ENCODE measurements at places on chromosomes 1 and 21. TPM values are rescaled to one million over a fixed set of nuclear protein-coding genes. Genes with fewer than 3 reads are reported as not detected.

Gene LYPD8
- 0.46 TPM for total RNA-seq

Gene NCAM2
- total RNA-seq = 4.8 TPM

Gene CD101
- not detected for total RNA-seq

- no peak for DNase-seq
Measured at GRCh38 chr21:42763581-42764442, 110.4 kb downstream of the PDE9A start.

- peak; percentile 69 for DNase-seq
Measured at GRCh38 chr21:42463861-42464515, 32.0 kb downstream of the RSPH1 start.

DNA sequence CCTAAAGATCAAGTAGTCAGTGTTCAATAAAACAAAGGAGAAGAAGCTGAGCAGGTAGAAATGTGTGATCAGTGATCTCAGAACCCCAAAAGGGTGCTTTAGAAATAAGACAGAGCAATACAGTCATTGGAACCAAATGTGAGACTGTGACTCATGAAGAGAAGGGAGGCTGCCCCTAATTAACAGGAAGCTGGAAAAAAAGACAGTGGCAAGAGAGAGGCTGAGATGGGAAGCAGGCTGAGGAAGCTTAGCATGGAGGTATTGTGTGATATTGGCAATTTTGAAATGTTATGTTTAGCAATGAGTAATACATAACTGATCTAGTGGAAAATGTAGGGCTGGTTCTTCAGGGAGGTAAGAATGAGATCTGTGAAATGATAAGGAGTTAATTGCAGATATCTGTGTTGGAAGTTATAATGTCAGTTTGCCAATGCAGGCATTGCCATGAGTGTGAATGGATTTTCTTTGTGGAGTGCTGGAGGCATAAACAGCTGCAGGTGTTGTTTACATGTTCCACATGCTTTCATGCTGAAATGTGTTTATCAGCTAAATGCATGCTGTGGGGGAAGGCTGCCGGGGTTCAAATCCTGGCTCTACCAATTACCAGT, 90.6 kb upstream of the CACNA1E start:
- no peak for DNase-seq

- no peak for DNase-seq
Measured at GRCh38 chr1:59766227-59766855, 48.4 kb upstream of the HOOK1 start.

DNA sequence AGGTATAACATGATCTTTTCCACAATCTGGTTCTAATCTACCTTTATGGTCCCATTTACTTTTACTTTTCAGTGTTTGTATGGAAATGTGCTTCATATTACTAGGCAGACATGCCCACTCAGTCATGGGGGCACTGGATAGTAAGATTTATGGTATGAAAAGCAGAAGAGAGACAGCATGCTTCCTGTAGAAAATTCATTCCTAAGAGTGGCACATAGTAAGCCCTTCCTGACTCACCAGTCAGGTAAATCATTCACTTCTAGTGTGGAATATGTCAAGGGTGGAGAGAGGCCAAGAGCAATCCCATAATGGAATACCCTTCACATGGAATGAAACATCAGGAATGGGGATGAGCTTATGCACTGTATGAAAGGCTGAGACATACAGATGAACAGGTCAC, 49.5 kb upstream of the BCL10 start:
- peak; percentile 46 for DNase-seq

DNA sequence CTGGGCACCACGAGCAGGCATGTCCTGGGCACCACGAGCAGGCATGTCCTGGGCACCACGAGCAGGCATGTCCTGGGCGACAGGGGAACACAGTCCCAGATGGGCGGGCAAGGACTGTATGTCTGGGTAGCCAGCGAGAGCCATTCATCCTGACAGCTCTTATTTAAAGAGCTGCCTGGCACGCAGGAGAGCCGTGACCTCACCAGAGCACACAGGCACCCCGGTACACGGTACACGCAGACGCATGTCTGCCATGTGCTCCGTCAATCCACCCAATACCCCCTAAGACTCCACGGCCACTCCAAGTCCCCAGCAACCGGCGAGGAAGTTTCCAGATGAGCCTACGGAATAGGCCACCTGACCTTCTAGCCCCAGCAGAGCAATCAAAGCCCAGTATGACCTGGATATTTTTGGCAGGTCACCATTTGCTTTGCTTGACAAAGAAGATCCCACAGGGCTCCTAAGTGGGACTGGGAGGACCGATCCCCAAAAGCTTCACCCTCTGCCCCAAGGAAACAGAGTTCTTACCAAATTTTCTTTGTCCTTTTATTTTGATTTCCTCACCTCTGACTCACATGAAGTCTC, 51.7 kb downstream of the CASZ1 start:
- DNase-seq = no peak

Measured in A172 (cell line).